Spinal cord (tissue), 10 donors: ENCODE measurements at places on chromosomes 13 and 19.

GRCh38 chr19:16026131-16026530, 50.2 kb upstream of the TPM4 start:
- no peak for DNase-seq

DNA sequence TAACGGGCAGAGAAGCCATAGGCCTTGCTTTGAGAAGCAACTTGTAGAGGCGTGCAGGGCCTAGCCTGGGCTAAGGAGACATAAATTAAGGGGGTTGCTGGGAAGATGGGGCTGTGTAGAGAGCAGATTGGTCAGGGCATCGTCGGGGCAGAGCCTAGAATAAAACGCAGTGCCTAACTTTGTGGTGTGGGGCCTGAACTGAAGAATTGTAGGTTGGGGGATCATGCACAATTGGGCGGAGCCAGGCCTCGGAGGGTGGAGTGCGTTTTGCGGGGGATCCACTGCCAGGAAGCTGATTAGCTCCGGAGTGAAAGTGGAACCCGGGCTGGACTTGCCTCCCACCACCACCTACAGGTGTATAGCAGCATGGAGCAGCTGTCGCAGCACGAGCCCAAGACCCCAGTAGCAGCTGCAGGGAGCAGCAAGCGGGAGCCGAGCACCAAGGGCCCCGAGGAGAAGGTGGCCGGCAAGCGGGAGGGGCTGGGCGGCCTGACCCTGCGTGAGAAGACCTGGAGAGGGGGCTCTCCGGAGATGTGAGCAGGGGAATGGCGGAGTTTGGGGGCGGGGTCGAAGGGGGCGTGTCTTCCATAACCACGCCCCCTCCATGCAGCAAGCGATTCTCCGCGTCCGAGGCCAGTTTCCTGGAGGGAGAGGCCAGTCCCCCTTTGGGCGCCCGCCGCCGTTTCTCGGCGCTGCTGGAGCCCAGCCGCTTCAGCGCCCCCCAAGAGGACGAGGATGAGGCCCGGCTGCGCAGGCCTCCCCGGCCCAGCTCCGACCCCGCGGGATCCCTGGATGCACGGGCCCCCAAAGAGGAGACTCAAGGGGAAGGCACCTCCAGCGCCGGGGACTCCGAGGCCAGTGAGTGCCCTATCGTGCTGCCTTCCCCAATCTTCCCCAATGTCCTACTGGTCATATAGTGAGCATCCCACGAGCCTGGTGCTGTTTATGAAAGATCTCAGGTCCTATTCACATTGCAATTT, 13.8 kb downstream of the DNASE2 start:
- DNase-seq: peak; percentile 84

DNA sequence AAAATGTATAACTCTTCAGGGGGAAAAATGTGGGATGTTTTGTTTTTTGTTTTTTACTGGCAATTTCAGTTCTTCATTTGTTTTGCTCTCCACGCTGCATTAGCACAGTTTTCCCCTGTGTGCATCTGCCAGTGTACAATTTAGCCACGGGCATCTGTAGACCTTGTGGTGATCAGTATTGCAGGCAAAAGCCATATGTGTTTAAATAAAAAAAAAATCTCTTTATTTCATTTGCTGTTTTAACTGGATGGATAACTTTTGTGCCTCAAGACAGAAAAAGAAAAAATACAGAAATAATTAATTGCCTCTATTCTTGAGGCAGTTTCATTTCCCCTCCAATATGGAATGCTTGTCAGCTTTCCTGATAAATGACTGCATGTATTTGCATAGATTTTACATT, 7.9 kb upstream of the MAB21L1 start:
- DNase-seq: no peak

DNA sequence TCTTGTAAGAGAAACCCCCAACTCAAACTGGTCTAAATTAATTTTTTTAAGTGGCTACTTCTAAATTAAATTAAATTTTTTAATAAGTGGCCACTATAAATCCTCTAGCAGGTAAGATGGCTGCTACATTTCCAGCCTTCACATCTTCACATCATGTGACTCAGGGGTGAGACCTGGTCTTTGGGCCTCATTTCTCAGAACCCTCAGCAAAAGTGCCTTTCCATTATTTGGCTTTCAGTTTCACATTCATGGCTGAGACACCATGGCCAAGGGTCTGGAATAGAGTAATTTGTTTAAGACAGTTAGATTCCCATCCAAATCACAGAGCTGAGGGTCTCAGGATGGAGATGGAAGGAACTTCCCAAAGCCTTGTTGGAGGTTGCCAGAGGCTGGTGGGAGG, 47.5 kb downstream of the DCT start:
- DNase-seq: no peak

- no peak for DNase-seq
These were observed 59.1 kb upstream of the CEACAM8 start for GRCh38 chr19:42653841-42654240.

DNA sequence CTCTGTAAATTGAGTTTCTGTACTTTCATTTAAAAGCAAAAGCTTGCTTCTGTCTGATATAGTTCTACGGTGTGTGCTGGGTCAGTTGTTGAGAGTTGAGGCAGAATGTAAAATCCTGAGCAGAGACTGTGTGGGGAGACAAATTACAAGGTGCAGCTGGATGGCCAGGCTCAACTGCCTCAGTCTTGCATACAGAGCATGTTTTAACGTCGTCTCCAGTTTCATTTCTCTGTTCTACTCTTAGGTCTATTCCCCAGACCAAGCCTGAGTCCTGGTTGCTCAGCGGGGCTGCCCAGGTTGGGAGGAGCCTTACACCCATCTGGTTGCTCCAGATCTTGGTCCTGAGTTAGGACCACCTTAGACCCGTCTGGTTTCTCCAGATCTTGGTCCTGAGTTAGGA, 54.4 kb upstream of the MEDAG start:
- DNase-seq: no peak

- DNase-seq: no peak
These were observed 1.0 kb downstream of the ZNF253 start for GRCh38 chr19:19866611-19867248.

- DNase-seq: peak; percentile 60
These were observed 125.7 kb upstream of the NBEA start for GRCh38 chr13:34816245-34816884.

DNA sequence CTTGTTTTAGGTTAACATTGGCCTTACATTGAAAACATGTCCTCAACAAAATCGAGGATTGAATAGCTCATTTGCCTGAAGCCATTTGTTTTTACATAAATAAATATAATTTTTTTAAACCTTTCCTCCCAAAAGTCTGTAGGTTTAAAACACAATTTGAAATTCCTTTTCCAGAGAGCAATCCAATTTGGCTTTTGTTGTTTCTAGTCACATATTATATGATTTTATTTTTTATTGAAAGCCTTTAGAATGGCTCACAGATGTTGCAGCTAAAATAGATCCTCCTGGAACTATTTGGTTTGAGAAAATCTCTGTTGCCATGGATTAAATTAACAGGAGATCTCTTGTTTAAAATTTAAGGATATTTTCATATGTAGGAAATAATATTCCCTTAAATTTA, 512.6 kb downstream of the KLF5 start:
- DNase-seq: no peak
